NCI-H524 treated with DMSO at 0.1 percent for 48 hours (cell line): ENCODE measurements at places on chromosomes 3 and 15.

DNA sequence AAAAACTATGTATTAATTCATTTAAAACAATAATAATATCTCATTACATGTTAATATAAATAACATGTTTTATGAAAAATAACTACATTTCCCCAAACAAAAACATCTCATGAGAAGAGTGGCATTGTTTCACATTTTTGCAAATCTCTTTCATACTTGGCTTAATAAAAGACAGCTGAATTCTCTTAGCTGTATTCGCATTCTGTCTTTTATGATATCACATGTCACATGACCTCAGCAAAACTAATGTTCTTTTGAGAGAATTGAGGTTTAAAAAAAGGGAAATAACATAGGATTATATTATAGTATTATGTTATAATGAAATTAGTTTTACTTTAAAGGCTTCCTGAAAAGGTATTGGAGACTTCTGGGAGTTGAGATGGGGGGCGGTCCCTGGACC is 48.4 kb upstream of the SPPL2A start:
- no peak for DNase-seq

DNA sequence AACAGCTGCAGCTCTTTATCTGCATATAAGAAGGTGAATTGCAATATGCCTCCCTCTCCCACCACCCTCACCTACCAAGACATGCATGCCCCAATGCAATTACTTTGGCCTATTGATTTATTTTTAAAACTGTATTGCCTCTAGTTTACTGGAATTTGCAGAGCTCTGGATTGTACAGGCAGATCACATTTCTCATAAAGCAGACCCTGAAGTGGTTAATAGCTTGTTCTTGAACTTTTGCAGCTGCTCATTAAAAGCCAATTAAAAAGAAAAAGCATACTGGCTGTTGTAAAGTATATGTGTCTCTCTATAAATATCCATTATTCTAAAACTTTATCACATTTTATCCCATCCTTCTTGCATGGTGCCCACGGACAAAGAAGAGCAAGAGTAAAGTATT is 221.5 kb upstream of the TOPAZ1 start:
- no peak for DNase-seq

DNA sequence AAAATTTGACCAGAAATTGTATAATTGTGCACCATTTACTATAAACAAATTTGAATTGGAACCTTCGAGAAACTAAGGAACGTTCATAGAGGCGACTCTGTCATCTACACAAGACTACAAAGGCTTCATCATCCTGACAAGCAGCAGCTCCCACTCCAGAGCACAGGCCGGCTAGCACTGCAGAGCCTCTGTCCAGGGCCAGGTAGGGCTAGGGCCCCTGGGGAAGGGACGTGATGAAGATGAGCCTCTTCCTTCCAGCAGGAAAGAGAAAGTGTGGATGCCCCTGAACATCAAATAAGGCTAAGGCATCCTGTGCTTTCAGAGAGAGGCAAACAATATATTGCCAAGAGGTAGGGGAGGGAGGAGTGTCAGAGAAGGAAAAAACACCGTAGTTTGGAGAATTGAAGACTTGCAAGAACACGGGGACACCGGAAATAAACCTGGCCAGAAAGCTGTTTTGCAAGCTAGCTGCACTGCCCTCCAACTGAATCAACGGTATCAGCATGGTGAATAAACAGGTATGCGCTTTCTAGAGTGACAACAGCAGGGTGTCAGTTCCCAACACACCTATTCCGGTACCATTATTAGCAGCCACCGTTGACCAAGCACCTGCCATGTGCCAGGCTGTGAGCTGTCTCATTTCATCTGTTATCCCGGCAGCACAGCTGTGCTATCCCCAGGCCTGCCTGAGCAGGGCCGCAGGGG is 12.4 kb downstream of the XXYLT1 start:
- DNase-seq = peak; percentile 31

DNA sequence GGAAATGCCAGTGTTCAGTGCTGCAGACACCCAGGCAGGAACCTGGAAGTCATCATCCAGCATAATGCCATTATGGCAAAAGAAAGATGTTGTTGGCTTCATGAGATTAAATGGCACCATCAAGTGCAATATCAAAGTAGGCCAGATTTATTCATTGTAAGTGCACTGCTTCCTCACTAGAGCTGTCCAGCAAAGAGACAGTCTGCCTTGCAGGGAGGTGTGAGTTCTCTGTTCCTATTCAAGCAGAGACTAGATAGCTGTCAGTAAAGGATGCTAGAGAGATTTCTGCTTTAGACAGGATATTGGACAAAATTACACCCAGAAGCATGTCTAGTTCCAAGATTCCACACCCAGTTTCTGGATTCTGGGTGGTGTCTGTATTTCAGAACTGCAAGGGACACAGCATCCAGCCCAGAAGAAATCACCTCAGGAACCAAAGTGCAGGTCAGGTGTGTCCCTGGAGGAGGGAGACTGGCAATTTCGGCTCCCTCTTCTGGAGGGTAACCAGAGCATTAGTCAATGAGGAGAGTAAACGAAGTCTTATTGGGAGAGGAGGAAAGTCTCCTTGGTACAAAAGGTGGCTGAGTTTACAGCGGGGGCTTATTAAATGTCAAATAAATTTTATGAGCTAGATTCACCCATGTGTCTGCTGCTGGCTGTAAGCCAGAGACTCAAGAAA is 377.3 kb downstream of the EPHB1 start:
- no peak for DNase-seq

DNA sequence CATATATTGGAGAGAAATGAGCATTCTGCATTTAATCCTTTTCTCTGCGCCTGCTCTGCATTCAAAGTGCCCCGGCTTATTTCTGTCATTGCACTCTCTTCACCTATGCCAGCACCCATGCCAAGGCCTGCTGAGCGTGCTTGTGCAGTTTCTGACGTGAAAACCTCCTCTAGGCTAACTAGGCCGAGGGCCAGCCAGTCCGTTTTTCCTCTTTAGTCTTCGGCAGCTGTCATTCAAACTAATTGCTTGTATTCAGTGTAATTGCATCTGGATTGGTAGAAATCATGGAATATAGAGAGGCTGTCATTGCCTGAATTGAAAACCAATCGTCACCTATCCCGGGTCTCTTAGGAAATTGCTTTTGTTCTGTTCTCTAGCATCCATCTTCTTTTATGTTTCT is 94.0 kb downstream of the ARPP21 start:
- no peak for DNase-seq

DNA sequence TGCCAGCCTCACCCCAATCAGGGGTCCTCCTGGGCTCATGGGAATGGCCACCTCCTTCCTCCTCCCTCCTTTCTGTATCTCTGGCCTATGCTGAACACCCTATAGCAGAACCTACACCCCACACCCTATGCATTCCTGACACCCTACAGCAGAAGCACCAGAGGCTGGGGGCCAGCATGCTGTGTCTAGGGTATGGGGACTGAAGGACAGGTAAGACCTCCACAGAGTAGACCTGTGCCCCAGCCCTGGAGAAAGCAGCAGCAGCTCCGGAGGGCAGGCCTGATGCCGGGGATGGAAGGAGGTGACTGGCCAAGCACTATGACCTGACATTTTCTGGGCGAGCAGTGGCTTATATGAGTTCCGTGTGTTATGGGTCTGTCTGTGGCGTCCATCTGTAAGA is 66.9 kb downstream of the TLE3 start:
- DNase-seq = no peak

DNA sequence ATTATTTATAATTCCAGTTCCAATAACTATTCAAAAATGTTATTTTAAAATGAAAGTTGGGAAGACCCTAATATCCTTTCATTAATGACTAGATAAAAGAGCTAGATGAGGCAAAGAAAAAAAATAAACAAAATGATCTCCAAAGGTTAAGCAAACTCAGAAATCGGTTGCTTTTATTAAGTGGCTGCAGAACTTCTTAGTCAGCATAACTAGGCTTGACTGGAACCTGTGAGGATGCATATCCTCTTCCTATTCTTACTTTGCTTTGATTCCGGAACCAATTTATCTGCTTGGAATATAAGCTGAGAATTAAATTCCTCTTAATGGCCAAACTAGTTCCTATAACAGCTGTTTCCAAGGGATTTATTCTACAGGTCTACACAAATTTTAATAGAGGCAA is 10.7 kb downstream of the GAP43 start:
- no peak for DNase-seq

- DNase-seq = peak; percentile 29
These were observed 11.8 kb downstream of the ANAPC13 start for GRCh38 chr3:134473868-134474546.

DNA sequence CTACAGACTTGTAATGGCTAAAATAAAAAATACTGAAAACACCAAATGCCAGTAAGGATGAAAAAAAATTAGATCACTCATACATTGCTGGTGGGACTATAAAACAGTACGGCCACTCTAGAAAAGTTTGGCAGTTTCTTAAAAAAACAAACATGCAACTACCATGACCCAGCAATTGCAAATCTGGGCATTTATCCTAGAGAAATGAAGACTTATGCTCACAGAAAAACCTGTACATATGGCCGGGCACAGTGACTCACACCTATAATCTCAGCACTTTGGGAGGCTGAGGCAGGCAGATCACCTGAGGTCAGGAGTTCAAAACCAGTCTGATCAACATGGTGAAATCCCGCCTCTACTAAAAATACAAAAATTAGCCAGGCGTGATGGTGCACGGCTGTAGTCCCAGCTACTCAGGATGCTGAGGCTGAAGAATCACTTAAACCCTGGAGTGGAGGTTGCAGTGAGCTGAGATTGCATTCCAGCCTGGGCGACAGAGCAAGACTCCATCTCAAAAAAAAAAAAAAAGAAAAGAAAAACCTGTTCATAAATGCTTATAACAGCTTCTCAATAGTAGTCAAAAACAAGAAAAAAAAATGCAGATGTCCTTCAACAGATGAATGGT is 5.6 kb downstream of the TP53BP1 start:
- no peak for DNase-seq

GRCh38 chr3:100941041-100941440 is 52.2 kb downstream of the ABI3BP start:
- peak; percentile 57 for DNase-seq

- DNase-seq = no peak
These were observed 34.0 kb upstream of the DUSP7 start for GRCh38 chr3:52090131-52090932.

DNA sequence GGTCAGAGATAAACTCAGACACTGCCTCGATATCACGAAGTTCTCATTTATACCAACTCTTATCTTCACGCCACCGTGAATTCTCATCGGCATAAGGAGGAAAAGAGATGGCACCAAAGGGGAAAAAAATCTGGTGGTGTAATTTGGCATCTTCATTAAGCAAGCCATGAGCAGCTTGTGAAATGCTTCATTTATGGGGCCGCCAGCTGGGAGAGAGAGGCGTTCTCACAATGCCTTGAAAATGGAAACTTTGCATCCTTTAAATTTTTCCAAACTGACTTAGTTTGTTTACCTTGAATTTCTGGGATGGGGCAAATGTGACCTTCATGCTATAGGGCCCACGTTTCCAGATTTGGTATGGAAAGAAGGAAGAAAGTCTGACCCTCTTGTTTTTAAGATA is 242.5 kb upstream of the ST8SIA2 start:
- DNase-seq = no peak

DNA sequence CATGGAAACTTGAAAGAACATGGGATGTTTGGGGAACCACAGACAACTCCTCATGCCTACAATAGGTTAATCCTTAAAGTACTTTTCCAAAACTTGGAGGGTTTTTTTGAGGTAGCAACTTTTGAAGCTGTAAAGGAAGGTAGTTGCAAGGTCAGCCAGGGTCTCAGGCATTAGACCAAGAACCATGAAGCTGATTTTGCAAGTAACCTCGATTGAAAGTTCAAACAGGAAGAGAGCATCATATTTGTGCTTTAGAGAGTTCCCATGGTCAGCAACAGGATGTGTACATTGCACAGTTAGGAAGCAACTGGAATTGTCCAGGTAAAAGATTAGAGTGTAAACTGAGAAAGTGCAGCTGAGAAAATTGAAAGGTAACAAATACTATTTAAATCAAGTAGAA is 199.8 kb upstream of the NR2F2 start:
- DNase-seq = no peak

- no peak for DNase-seq
These were observed 24.4 kb downstream of the POLR2M start for GRCh38 chr15:57730876-57731275.

- DNase-seq = no peak
These were observed 821.6 kb downstream of the SQOR start for GRCh38 chr15:46456456-46456855.

DNA sequence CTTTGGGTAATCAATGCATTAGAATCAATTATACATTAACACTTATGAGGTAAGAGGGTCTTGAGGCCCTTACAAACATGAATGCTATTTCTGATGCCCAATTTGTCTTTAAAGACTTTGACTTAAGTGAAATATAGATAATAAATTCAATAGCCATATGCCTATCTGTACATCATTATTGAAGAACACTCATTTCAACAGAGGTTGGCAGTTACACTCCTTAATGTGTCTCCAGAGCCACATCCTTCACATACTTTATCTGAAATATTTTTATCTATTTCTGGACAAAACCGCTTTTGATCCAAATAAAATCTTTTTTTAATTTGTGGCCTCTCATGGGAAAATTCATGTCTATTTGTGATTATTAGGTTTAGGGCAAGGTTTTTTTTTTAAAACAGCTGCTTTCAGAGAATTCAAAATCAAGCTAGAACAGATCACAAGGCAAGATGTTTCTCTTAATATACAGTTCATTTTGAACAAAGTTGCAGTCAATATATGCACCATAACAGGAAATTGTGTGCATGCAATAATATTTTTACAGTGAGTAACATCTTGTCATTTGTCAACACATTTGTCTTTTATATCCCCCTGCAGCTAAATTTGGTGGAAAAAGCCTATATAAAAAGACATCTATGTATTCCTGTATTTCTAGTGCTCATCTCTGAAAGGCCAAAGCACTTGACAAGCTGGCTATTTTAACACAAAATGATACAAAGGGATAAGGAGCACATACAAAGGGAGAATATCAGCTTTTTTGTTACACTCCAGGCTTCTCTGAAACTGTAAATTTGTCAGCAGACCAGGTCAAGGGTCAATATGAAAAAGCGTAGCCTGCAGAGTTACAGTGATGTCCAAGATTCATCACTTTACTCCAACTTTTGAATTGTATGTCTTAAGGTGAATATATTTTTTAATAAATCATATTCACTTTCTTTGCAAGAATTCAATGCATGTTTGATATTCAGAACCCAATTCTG is 146.2 kb upstream of the DPH6 start:
- no peak for DNase-seq

DNA sequence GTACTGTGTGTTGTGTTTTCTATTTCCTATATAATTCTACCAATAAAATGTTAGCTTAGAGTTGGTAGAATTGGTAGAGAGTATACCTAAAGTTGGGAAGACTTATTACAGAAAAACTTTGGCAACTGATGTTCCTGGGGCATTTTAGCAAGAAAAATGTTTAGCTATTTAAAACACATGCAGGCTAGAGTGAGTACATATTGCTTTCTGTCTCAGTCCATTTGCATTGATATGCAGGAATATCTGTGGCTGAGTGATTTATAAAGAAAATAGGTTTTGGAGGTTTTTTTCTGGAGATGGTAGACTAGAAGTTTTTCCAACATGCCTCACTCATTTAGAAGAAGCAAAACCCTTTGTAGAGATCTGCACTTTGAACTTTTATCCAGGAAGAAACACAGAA is 30.4 kb upstream of the OR5K1 start:
- no peak for DNase-seq

- no peak for DNase-seq
These were observed 222.8 kb upstream of the IL12A start for GRCh38 chr3:159765860-159766294.

GRCh38 chr3:160698599-160699195 is 21.7 kb downstream of the ARL14 start:
- no peak for DNase-seq
